CD14-positive monocyte (primary cell): ENCODE measurements at places on chromosomes 16 and 17.

DNA sequence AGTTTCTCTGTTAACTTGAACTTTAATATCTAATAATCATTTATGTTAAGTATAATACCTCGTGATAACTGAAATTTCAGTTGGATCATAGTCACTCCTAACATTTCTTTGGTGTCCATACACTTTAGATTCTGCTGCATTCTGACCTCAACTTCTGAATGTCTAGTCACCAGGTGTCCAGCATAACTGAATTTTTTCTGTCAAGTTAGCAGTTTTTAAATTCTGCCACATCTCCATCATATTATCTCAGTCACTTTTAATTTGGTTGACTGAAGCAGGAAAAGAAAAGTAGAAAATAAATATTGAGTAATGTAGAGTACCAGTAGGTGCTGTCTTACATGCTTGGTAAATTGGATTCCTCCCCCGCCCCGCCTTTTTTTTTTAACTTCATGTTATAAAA, 128.6 kb downstream of the TANC2 start:
- DNase-seq, result no peak

DNA sequence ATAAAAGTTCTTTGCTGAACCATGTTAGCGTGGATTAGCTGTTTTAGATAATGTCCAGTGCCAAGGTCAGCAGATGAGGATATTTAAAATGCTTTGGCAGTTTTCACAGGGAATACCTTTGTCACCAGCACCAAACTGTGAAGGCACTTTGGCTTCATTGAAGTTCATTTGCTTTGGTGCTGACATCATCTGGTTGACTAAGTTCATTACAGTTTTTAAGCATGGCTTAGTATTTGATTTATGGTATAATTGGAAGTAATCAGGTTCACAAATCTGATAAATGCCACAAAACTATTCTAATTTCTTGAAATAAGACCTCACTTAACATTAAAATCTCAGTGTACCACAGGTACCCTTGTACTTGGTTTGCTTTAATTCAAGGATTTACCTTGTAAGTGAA, 4.3 kb downstream of the GID4 start:
- no peak for DNase-seq

GRCh38 chr17:13393841-13394710, 207.7 kb downstream of the HS3ST3A1 start:
- DNase-seq, result no peak

DNA sequence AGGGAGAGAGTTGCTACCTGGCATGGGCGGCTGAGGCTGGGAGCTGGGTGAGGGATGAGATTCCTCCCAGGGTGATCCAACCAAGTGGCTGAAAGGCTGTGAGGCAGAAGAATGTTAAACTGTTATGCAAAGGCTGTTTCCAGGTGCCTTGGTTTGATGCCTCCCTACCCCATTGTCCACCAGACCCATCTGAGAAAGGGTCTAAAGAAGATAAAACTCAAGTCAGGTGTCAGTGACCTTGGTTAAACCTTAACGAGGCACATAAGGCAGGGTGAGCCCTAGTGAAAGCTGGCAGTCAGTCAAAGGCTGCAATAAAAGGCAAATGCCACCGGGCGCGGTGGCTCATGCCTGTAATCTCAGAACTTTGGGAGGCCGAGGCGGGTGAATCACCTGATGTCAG, 23.8 kb downstream of the LDHD start:
- DNase-seq, result no peak

DNA sequence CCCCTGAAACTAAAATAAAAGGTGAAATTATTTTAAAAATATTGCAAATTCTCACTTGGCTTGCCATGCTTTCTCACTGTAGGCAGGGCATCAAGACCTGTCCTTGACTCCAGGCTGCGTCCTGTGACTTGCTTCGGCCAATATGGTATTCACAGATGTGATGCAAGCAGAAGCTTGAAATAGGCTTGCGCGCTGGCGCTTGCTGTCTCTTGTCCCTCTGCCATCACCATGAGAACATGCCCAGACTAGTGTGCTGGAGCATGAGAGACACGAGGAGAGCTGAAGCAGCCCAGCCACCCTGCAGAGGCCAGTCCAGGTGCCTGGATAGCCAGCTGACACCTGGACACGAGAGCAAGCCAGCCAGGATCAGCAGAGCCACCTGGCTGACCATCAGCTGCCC, 21.8 kb upstream of the ZKSCAN2 start:
- no peak for DNase-seq

- DNase-seq, result peak; percentile 41
These were observed 23.2 kb downstream of the DYNC1LI2 start for GRCh38 chr16:66728117-66728787.

DNA sequence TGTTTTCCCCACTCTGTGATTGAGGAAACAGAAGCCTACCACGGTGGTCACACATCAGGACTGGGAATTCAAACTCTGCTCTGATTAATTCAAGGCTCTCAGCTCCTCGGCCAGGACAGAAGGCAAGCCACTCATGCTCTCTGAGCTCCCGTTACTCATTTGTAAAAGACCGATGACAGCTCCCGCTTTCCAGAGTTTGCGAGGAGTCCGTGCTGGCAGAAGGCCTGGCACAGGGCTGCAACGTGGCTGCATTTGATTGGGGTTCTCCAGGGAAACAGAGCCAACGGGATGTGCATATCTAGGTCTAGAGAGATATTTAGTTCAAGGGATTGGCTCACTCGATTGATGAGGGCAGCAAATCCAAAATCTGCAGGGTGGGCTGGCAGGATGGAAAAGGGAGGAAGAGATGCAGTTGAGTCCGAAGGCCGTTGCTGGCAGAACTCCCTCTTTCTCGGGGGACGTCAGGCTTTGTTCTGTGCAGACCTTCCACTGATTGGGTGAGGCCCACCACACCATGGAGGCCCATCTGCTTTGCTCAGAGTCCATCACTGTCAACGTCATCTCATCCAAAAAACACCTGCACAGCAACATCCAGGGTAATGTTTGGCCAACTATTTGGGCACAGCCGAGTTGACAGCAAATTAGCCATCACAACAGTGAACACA, 215.5 kb upstream of the RPL38 start:
- no peak for DNase-seq

DNA sequence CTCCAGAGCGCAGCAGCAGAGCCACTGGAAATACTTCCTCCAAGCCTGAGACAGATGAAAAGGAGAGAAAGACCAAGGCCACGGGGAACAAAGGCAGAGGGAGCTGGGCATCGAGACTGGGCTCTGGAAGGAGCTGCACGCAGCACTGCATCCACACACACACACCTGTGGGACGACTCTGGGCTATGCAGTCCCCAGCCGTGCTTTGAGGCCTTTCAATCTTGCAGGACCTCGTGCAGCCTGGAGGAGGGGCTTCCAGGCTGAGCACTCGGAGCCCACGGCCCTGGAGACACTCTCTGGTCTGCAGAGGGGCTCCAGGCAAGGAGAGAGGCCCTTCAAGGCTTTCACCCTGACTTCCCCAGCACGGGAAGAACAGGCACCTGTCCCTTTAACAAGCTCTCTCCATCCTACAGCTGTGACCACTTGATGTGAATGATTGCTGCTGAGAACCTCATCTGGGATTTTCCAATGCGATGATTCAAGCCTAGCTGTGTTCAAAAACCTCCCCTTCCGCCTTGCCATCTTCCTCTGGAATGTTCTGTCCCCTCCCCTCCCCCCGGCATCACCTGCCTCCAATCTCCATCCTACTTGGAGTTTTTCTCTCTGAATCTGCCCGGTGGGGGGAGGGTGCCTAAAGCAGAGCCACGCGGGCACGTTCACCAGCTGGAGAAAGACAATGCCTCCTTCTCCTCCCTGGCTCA, 37.5 kb downstream of the RBFOX3 start:
- no peak for DNase-seq

DNA sequence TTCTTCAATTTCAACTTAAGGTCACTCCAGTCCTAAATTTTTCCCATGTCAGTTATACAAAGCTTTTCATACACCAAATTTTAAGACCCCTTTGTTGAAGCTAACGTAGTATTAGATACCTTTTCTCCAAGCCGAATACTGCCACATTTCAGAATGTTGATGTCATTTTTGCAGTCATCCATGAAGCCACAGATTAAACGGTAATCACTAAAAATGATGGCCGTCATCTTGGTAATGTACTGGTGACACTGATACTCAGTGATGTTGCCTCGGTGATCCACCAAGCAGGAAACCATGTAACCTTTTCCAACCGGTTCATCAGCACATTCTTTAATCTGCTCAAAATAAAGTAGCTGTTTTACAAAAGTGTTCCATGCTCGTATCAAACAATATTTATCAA, 82.1 kb upstream of the CLEC18B start:
- DNase-seq, result no peak

DNA sequence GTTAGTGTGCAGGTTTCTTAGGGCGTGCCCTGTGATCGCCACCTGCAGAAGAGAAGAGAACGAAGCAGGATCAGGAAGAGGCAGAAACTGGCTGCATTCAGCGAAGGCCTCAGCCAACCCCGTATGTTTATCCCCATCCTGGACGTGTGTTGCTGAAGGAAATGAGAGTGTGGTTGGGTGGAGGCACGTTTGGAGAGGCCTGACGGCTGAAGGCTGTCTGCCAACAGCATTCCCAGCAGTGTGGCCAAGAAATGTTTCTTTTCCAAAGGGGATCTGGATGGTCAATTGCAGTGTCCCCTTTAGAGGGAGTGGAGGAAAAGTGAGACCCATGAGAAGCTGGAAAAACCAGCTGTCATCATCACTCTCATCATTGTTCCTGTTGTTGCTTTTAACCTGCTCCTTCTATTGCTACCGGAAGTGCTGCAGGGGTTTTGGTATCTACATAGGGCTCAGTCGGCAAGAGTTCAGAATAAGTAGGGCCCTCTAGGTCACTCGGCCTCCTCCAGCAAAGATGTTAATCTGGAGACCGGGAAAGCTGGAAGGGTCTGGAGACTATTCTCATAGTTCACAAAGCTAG, 46.5 kb upstream of the SLC47A1 start:
- no peak for DNase-seq

- DNase-seq, result no peak
These were observed 109.4 kb downstream of the RBFOX1 start for GRCh38 chr16:7442050-7442449.

DNA sequence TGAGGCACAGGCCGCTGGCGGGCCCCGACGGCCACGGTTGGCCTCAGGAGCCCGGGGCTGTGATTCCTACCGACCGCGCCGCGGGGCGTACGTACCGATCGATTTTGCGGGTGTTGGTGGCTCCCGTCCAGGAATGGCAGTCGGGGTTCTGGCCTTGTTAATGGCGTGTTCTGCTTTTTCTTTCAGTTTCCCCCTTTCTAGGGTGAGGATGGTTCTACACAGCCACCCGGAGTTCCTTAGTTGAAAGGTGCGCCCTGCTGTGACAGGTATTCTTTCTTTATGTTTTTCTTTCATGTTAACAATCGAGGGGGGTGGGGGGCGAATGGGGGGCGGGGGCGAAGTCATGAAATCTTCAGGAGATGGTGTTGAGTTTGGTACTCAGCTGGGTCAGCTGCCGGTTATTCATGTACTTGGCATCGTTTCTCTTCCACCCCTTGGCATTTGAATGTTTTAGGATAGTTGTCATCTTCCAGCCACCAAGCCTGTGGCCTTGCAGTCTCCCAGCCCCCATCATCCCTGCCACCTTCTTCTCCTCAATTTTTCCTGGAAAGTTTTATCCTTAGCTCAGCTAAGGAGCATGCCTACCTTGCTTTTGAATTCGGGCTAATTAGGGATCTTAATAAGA, 802 bp downstream of the CYLD start:
- DNase-seq, result peak; percentile 49

GRCh38 chr17:1552932-1553331, 9.7 kb downstream of the PITPNA start:
- no peak for DNase-seq

DNA sequence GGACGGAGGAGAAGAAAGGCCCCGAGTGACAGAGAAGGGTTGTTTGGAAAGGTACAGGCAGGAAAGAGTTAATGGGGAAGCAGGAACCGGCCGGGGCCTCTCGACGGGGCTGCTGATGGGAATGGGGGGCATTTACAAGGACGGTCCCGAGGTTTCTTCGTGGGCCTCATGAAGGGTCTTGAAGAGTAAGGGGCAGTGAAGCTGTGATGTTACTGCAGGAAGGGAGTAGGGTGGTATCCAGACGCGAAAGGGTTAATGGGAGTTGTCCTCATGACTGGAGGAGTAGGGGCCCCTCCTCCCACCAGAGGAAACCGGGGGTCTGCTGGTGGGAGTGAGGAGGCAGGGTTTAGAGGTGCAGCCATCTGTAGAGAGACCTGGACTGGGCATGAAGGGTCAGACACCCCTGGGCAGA, 481 bp downstream of the PDK2 start:
- DNase-seq, result no peak

- peak; percentile 63 for DNase-seq
These were observed 14.6 kb upstream of the CD79B start for GRCh38 chr17:63946440-63947363.
